ENCODE measurements at places on chromosomes 6 and 20. TPM values are rescaled to one million over a fixed set of nuclear protein-coding genes. Genes with fewer than 3 reads are reported as not detected.
A peak's percentile ranks its signal among the peaks of the same experiment; 100 is the strongest.

NUDT3 gene
- 18.6 TPM for polyA plus RNA-seq

B4GALT5 gene
- 18.0 TPM for polyA plus RNA-seq

HSPA1L gene
- polyA plus RNA-seq = 5.2 TPM

- no peak for DNase-seq
Measured at GRCh38 chr6:139164001-139164400, 29.1 kb downstream of the HECA start.

DNA sequence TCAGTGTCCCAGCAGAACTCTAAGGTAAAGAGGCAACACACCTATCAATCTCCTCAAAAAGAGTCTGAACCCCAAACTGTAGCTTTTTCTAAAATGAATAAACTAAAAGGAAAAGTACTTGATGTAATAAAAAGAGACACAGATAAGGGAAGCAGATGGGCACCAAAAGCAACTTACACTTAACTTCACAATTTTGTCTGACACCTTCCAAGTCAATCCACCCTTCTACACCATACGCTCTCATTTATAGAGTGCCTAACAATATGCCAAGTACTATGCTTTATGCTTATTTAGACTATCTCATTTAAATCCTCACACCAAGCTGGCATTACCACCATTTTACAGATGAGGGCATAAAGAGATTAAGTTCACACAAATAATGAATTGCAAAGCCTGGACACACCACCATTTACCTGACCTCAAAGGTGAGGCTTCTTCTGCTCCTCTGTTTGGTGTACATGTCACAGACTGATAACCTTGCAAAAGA, 90.6 kb upstream of the DST start:
- DNase-seq = no peak

DNA sequence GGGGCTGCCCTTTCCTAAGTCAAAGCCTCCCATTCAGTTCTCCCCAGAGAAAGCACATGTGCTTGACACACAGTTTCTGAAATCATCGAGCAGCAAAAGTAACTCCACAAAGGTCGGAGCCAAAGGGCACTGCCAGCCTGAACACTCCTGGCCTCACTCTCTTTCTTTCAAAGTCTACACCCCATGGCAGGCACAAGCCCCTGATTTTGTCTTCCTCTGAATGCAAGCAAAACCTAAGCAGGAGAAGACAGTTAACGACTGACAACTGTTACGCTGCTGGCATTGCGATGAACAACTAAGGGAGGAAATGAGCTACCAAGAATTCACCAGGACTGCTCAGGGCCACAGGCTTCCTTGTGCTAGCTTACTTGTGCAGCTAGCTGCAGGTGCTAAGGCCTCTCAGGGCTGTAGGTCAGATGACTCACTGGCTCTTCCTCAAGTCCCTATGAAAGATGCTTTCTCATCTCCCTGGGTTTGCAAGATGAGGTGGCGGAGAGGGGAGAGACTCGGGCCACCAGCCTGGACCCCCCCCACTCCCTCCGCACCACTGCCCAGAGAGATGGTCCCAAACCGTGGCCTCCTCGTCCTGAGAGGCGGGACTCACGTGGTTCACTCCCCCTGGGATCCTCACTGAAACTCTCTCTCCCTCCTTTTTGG, 208.2 kb downstream of the DLL1 start:
- DNase-seq = no peak

- no peak for DNase-seq
Measured at GRCh38 chr6:17589406-17590096, 10.6 kb upstream of the FAM8A1 start.

GRCh38 chr6:4962905-4963304, 40.9 kb downstream of the RPP40 start:
- no peak for DNase-seq

MED23 gene
- 22.6 TPM for polyA plus RNA-seq

BPIFB4 gene
- not detected for polyA plus RNA-seq

DNA sequence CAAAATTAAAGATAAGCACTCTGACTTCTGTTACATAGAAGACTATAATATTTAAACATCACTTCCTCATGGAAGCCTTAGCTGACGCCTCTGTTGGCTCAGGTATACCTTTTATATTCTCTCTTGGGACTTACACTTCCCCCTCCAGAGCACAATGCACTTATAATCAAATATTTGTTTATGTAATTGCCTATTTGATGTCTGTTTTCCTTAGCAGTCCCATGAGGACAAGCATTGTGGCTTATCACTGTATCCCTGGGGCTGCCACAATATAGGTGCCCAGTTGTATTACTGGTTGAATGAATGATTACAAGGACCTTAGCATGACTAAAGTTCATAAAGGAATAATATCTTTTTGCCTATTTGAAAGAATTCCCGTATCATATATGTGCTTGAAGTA, 186.7 kb upstream of the VGLL2 start:
- DNase-seq = no peak

GRCh38 chr6:100678027-100678426, 203.1 kb downstream of the ASCC3 start:
- peak; percentile 39 for DNase-seq

GRCh38 chr6:5752391-5752680, 254.4 kb downstream of the NRN1 start:
- peak; percentile 76 for DNase-seq

HS3ST5 gene
- 4.1 TPM for polyA plus RNA-seq

GPR6 gene
- not detected for polyA plus RNA-seq

DNA sequence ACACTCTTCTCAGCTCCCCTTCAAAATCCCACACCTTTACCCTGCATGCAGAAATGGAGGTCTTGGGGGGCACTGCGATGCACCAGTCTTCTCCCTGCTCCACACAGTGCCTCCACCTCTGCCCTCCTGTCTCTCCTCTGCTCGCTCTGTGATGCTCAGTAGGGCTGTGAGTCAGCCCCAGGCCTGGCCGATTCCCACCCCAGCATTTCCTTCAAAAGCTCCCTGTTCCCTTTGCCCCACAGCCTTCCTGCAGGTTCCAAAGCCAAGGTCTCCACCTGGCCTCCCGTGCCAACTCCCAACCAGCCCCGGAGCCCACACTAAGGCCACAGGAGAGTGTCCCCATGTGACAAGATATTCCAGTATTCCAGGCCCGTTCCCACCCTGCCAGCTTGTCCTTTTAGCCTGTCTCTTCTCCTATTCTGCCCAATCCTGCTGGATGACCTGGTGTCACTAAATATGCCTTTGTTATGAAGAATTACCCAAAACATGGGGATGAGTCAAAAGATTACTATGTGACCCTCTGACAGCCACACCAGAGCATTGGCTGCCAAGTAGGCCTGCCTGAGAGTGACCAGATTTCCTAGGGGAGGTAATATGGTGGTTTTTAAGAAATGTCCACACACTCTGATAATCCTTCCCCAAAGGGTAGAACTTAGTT, 118.9 kb upstream of the NXT1 start:
- no peak for DNase-seq

Data from cardiac muscle cell (in vitro differentiated cells and primary cell).